ENCODE measurements at places on chromosomes 11 and 22.

DNA sequence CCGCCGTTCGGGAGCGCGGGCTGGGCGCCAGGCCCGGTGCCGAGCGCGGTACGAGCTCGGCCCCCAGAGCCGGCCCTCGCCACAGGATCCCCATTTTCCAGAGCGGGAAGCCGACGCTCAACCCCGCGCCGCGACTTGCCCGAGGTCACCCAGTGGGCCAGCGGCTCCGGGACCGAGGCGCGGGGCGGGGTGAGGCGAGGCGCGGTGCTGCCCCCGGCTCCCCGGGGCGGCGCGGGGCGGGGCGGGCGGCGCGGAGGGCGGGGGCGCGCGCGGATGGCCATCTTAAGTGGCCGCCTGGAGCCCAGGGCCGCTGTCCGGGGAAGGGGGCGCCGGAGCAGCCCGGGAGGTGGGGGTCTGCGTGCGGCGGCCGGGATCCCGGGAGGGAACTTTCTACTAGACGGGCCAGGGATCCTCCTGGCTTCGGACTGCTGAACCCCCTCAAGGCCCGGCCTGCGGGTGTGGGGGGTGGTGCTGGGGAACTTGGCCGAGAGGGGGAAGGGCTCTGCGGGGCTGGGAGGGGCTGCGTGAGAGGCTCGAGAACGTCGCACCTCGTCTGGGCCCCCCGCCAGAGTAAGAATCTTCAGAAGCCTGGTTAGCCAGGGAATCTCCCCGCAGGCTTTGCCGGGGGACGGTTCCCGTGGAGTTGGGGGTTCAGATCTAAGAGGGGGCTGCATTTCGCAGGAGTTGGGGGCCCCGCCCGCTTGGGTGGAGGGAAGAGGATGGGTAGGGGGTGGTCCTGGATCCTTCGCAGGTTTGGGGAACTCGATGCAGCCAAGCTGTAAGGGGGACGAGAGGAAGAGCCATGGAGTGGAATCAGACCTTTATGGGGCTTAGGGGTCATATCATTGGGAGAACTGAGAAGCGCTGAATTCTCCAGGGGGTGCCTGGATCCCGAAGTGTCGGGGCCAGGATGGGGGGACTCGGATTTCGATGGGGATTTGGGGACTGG is 678 bp upstream of the INPPL1 start:
- DNase-seq, result no peak

GRCh38 chr11:72848846-72849466 is 34.7 kb downstream of the ATG16L2 start:
- no peak for DNase-seq

DNA sequence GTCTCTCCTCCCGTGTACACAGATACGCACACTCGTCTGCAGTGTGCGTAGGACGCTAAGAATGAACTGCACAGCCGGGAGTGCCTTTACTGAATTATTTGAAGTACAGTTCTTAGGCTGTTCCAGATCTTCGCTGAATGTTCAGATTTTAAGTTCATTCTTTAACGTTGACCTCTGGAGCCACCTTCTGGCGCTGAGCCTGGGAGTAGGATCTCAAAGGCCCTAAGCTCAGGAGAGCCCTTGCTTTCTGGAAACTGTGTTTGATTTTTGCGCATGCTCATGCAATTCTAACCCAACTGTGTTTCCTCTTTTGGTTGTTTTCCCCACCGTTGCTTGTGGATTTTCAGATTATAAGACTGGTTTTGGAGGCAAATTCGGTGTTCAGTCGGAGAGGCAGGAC is 22.8 kb downstream of the CTTN start:
- DNase-seq, result no peak

- DNase-seq, result no peak
These were observed 164.8 kb downstream of the C11orf87 start for GRCh38 chr11:109586789-109587188.

DNA sequence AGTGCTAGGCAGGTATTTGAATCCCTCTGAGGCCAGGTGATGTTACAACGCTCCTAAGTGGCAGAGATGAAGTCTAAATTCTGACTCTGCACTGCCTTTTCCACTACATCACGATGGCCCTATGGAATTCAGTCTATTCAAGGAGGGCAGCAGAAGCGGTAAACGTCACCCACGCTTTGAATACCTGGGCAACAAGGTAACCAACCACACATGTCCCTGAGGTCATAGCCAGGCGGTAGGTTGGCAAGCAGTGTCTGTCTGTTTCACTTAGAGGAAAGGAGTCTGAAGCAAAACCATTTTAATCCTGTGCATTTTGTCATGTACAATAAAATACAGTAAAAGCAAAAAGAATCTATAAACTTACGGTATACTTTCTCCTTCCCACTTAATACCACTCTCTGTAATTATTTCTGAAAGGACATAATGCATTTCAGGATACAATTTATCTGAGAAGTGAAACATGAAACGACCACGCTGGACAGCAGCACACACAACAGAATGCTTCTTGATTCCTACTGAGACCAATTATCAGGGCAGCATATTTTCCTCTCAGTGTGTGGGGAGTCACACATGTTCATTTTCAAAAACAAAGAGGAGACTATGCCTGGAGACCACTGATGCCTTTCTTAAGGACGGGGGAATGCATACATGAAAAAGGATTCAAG is 51.3 kb downstream of the PRDM10 start:
- DNase-seq, result no peak

- no peak for DNase-seq
These were observed 7.8 kb upstream of the TMEM216 start for GRCh38 chr11:61384271-61385242.

DNA sequence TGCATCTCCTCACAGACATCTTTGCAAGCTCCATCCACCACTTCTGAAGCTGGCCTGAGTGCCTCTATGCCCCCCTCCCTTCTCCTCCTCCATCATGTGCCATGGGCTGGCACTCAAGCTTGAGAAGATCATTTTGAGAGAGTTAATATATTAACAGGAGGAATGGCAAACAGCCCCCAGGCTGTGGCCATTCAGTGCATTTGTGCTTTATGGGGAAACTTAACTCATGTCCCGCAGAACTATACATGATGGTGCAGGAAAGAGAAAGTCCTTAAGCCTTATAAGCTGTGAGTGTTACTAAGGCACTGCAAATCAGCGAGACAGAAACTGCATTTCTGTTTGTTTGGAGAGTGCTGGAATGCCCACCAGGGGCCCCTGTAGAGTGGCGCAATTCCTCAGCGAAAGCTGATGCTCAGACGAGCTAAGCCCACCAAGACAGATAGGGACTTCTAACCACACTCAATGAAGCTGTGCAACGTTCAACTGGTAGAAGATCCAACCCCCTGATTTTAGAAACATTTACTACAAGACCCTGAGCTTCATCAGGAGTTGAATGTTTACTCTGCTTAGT is 26.8 kb upstream of the PHLDA2 start:
- no peak for DNase-seq

GRCh38 chr22:11253000-11253511 is 4274.9 kb upstream of the OR11H1 start:
- DNase-seq, result no peak

DNA sequence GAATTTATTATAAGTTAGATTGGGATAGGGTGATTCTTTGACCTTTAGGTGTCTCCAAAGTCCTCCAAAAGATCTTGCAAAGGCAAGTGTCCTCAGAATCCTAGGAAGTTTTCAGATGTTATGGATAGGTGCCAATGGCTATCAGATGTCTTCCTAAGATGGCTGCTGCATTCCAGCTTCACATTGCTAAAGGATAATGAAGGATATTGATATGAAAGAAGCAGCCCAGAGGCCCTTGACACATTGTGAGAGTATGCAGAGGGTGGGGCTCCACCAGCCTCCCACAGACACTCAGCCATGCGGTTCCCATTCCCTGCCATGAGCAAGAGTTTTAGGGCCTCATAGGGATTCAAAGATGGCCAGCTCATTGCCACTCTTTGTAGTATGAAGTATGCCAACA is 22.3 kb upstream of the GLYATL2 start:
- no peak for DNase-seq

GRCh38 chr11:62081378-62082291 is 42.2 kb upstream of the INCENP start:
- peak; percentile 29 for DNase-seq

GRCh38 chr11:31995525-31996094 is 95.3 kb upstream of the RCN1 start:
- no peak for DNase-seq

DNA sequence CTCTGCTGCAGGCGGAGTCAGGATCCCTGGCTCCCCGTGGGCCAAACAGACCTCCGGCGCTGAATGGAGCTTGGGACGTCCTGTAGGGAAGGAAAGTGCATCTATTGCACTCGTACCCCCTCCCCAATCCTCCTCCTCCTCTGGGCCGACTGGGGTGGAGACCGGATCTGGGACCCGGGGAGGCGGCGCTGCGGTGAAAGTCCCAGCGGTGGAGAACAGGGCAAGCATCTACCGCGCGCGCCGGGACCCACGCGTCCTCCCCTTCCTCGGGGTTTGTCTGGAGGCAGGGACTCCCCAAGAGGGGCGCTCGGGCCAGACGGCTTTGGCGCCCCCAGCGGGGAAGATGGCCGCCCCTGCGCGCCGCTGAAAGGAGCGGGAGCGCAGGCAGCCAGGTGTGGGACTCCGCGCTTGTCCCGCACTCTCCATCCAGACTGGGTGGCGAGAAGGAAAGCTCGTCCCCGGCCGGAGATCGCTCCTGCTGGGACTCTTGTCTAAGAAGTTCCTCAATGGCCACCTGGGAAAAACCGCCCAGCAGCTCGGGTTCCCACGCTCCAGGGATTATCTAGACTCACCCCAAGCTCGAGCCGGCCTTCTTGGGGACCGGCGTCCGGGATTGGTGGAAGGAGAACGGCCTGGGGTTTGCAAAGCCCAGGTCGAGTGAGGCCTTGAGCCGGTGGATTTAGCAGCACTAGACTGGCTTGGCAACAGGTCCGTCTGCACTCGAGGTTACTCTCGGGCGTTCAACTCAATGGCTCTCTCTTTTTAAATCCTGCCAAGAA is 718 bp downstream of the FADS2 start:
- peak; percentile 61 for DNase-seq

- DNase-seq, result no peak
These were observed at the start of gene PVALB for GRCh38 chr22:36816636-36817524. Gene PVALB (minus strand): TSS chr22:36817035. CDS start chr22:36817005, 30 bp downstream.

DNA sequence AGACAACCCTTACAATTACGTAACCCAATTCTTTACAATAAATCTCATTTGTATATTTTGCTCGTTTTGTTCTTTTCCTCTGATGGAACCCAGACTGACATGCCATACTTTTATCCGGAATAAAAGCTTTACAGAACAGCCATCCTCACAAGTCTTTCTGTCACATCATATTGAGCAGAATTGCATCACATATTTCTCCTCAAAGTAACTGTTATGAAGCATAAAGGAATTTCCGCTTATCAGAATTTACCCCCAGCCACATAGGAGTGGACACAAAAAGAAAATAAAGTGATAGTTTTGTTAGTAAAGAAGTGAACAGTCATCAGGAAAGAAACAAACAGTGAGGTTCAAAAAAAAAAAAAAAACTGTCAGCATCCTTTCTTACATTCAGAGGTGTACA is 539.5 kb upstream of the LUZP2 start:
- no peak for DNase-seq

- DNase-seq, result no peak
These were observed 860.5 kb upstream of the LRRC4C start for GRCh38 chr11:42319921-42320320.

- peak; percentile 30 for DNase-seq
These were observed 1.3 kb upstream of the ISX start for GRCh38 chr22:35064664-35065063.

DNA sequence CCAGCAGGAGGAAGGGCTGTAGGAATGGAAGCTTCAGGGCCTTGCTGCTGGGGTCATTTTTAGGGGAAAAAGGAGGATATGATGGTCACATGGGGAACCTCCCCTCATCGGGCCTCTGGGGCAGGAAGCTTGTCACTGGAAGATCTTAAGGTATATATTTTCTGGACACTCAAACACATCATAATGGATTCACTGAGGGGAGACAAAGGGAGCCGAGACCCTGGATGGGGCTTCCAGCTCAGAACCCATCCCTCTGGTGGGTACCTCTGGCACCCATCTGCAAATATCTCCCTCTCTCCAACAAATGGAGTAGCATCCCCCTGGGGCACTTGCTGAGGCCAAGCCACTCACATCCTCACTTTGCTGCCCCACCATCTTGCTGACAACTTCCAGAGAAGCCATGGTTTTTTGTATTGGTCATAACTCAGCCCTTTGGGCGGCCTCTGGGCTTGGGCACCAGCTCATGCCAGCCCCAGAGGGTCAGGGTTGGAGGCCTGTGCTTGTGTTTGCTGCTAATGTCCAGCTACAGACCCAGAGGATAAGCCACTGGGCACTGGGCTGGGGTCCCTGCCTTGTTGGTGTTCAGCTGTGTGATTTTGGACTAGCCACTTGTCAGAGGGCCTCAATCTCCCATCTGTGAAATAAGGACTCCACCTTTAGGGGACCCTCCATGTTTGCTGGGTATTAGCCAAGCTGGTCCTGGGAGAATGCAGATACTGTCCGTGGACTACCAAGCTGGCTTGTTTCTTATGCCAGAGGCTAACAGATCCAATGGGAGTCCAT is 14.1 kb downstream of the IL10RA start:
- DNase-seq, result no peak

- DNase-seq, result no peak
These were observed 27.5 kb upstream of the CRYBB3 start for GRCh38 chr22:25172153-25172552.

DNA sequence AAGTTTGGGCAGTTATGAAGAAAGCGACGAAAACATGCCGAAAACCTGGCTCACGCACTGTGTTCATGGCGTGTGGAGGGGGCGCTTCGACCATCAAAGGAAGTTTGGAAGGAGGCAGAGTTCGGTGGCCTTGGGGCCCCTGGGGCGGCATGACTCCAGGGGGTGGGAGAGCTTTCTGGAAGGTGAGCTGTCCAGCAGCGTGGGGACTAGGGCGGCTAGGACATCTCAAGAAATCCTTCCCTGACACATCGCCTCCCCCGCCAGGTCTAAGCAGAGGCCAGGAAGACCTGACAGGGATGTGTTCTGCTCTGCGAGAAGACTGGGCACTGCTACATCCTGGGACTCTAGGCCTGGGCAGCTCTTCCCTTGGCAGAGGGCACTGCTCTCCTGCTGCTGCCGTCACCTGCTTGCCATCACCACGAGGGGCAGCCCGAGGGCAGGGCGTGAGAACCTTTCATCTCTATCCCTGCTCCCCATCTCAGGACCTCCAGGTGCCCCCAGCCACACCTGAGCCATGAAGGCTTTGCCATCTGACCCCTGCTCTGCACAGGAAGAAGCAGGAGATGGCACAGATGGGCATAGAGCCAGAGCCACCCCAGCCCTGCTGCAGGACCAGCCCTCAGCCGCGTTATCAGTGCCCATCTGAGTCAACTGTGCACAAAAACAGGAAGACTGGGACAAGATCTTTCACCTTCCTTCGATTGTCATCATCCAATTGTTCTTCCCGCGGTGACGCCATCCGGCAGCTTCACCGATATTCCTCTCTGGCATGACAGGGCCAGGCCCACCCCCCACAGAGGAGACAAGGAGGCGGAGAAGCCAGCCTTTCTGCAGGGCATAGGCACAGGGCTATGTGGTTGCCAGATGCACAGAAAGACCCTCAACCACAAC is 12.7 kb downstream of the LINC01488 start:
- DNase-seq, result no peak

- no peak for DNase-seq
These were observed 5.4 kb upstream of the NDUFS8 start for GRCh38 chr11:68025047-68025446.

DNA sequence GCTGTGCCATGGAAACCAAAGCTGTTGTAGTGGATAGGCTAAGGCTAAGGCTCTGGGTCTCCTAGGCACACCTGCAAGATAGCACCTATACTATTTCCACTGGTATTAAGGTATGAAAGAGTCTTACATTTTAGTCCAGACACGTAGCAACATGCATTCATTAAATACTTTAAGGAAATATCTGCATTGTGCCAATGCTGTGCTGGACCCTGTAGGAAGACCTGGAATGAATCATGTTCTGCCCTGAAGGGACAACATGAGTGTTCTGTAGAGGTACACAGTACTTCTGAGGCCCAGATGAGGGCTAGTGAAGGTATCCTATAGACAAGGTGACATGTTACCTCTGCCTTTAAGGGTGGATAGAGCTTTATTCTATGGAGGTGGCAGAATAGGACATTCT is 35.2 kb upstream of the RRM1 start:
- DNase-seq, result no peak
